ENCODE measurements at places on chromosomes 3 and 15.

- H3K27me3 ChIP-seq: peaks cover 14% of the 10 kb centered on the region
- peaks cover 27% of the 10 kb centered on the region for H3K4me1 ChIP-seq
- H3K36me3 ChIP-seq: no peaks in the 10 kb centered on the region
Observed at GRCh38 chr3:124032311-124032880, 40.5 kb upstream of the ROPN1 start.

GRCh38 chr3:142884531-142884930 is 4.4 kb downstream of the PCOLCE2 start:
- H3K36me3 ChIP-seq: no peaks in the 10 kb centered on the region
- no peak for DNase-seq
- peak overlapping the region; percentile 59 for H3K27ac ChIP-seq
- no peak overlapping the region for H3K4me3 ChIP-seq
- H3K4me1 ChIP-seq: peaks cover 9% of the 10 kb centered on the region

- no peak within 1 kb of the TSS for H3K27ac ChIP-seq
- peaks cover 9% of the 10 kb centered on the region for H3K4me1 ChIP-seq
- DNase-seq: no peak
- H3K27me3 ChIP-seq: peaks cover 60% of the 10 kb centered on the region
- peaks cover 21% of the 10 kb centered on the region for H3K36me3 ChIP-seq
Observed at GRCh38 chr15:72197460-72198355, at the start of gene GRAMD2A. TSS of gene GRAMD2A (minus strand) at chr15:72197787.

DNA sequence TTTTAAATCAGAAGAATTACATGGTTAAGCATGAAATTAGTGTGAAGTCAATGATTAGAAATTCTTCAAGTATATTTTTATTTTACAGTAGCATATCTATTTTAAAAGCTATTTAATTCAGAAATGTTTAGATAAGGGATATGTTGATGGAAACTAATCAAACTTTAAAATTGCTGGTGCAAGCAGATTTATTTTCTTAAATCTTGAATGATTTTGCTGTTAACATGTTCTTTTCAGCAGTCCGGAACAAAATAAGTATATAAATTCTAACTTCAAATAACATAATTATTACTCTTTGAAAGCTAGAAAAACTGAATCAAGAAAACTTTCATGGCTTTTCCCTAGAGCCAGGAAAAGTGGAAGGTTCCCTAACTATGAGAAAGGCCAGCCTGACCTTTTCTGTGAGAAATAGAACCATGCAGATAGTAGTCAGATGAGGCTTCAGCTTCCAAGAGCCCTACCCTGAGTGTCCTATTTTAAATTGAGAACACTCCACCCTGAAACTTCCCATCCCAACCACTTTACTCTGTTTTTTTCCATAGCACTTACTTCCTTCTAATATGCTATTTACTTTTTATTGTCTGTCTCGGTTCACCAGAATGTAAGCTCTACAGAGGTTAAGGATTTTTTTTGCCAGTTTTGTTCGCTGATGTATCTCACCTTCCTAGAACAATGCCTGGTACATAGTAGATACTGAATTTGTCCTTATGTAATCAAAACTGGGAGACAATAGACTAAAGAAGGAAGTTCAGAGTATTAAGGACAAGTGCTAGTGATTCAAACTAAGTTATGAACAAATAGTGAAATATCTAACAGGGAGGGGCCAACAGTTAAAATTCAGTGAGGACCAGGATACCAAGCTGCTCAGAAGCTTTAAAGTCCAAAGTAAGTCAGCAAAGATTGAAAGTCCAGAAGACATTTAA is 66.8 kb downstream of the CD200R1L start:
- no peaks in the 10 kb centered on the region for H3K27me3 ChIP-seq
- H3K36me3 ChIP-seq: no peaks in the 10 kb centered on the region
- H3K4me3 ChIP-seq: no peak overlapping the region
- no peak for DNase-seq
- no peaks in the 10 kb centered on the region for H3K4me1 ChIP-seq
- no peak overlapping the region for H3K27ac ChIP-seq

- H3K27ac ChIP-seq: no peak overlapping the region
- H3K4me3 ChIP-seq: no peak overlapping the region
- no peaks in the 10 kb centered on the region for H3K27me3 ChIP-seq
- DNase-seq: no peak
Observed at GRCh38 chr15:91912336-91912735, 58.8 kb downstream of the SLCO3A1 start.

DNA sequence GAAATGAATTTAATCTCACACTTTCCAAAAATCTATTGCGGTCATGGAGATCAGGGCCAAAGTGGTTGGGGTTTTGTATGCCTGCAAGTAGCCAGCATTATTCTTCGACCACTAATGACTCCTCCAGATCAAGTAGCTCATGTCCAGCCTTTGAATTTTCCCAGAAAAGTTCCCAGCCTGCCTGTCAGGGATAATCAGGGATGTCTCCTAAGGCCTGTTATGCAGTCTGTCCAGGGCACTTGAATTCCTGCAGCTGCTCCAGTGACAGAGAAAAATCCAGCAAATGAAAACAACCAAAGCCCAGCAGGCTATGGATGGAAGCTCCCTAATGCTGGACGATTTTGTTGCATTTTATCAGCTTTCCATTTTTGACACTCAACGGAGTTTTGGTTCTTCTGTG is 215.4 kb downstream of the ADAMTSL3 start:
- H3K4me3 ChIP-seq: no peak overlapping the region
- no peak for DNase-seq
- H3K27me3 ChIP-seq: no peaks in the 10 kb centered on the region
- no peak overlapping the region for H3K27ac ChIP-seq
- H3K36me3 ChIP-seq: no peaks in the 10 kb centered on the region

DNA sequence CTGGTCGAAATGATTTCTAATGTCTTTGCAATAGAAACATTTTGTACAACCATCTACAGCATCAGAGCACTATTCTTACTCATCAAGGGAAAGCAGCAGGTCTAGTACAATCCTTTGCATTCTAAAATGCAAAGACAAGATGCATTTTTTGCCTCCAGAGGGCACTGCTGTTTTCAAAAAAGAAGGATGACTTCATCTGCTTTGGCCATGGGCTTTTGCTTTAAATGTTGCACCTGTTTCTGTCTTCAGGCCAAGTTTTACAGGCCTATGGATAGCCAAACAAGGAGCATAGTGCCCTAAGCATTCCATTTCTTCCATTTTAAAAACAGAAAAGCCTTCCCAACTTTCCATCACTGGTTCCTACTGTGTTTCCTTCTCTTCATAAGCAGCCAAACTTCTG is 3.4 kb downstream of the PARP9 start:
- H3K4me1 ChIP-seq: peaks cover 13% of the 10 kb centered on the region
- peak; percentile 41 for DNase-seq
- H3K36me3 ChIP-seq: no peaks in the 10 kb centered on the region
- H3K27ac ChIP-seq: peak overlapping the region; percentile 30
- H3K27me3 ChIP-seq: no peaks in the 10 kb centered on the region
- H3K4me3 ChIP-seq: peak overlapping the region; percentile 70

DNA sequence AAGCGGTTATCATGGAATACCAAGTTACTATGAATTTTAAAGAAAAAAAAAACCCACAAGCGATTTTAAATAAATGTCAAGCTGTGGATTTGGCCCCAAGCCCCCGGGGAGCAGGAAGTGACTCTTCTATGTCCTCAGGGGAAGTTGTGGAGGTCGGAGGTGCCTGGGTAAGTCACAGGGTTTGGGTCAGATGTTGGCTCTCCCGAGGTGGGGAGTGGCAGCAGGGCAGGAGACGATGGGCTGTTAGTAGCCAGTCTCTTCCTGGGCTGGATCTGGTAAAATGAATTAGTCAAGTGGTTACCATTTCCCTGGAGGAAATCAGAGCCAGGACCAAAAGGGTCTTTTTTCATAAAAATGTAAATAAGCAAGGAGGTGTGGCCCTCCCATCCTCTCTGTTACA is 316.7 kb downstream of the TLE3 start:
- H3K4me1 ChIP-seq: peaks cover 28% of the 10 kb centered on the region
- DNase-seq: no peak
- H3K36me3 ChIP-seq: no peaks in the 10 kb centered on the region
- H3K27me3 ChIP-seq: peaks cover 7% of the 10 kb centered on the region

DNA sequence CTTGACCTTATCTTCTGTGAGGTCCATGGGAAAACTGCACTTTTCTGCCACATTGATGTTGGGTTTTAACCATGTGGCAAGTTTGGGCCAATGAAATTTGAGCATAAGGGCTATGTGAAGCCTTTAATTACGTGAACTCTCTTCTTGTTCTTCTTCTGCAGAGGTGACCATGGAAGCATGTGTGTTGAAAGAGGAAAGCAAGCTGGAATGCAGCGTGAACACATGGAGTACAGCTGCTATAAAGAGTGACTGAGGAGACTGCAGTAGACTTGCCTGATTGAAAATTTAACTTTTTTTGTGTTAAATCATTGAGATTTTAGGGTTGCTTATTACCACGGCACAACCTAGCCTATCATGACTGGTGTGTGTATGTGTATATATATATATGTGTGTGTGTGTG is 347.3 kb downstream of the ZIC1 start:
- no peaks in the 10 kb centered on the region for H3K27me3 ChIP-seq
- H3K36me3 ChIP-seq: no peaks in the 10 kb centered on the region
- no peak overlapping the region for H3K4me3 ChIP-seq
- DNase-seq: no peak

GRCh38 chr3:191303596-191303995 is 25.6 kb upstream of the CCDC50 start:
- H3K4me1 ChIP-seq: peaks cover 13% of the 10 kb centered on the region
- no peak overlapping the region for H3K4me3 ChIP-seq
- no peaks in the 10 kb centered on the region for H3K36me3 ChIP-seq
- H3K27me3 ChIP-seq: no peaks in the 10 kb centered on the region
- no peak for DNase-seq

DNA sequence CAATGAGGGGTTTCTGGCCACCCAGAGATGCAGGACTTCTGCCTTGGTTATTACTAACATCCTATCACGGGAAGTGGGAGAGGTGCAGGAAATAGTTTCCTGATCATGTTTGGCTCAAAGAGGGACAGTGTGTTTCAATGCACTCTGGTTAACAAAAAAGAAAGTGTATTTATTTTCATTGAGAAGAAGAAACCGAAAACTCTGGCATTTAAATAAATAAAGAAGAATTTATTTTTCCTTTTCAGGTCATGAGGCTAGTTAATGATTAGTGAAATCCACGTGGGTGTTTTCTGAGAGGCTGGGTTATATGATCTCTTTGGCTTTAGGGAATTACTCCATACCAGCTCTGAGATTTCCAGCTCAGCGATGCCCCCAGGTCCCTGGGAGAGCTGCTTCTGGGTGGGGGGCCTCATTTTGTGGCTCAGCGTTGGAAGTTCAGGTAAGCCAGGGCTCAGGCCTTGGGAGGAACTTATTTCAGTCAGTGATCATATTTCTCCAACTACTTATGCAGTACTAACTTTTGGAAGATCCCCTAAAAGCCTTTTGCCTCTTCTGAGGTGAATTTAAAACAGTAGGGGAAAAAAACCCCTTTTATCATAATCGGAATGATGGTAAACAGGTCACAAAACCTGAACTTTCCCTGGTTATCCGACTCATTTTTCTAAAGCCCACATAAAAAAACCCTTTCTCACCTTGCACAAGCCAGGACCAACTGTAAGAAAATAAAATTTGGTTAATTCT is at the start of gene PLA1A:
Gene PLA1A, plus strand, starts transcription at position 338 of the 741 bp plus-strand sequence. Its CDS starts 29 bp downstream, at position 367.
- H3K4me3 ChIP-seq: no peak within 1 kb of the TSS
- no peak for DNase-seq
- no peaks in the 10 kb centered on the region for H3K27me3 ChIP-seq
- H3K4me1 ChIP-seq: no peaks in the 10 kb centered on the region
- H3K36me3 ChIP-seq: no peaks in the 10 kb centered on the region
- H3K27ac ChIP-seq: no peak within 1 kb of the TSS

- H3K4me1 ChIP-seq: peaks cover 6% of the 10 kb centered on the region
- peak overlapping the region; percentile 88 for H3K4me3 ChIP-seq
- H3K27me3 ChIP-seq: no peaks in the 10 kb centered on the region
- DNase-seq: no peak
- H3K36me3 ChIP-seq: peaks cover 5% of the 10 kb centered on the region
Observed at GRCh38 chr3:48502121-48502520, 1.9 kb downstream of the SHISA5 start.

DNA sequence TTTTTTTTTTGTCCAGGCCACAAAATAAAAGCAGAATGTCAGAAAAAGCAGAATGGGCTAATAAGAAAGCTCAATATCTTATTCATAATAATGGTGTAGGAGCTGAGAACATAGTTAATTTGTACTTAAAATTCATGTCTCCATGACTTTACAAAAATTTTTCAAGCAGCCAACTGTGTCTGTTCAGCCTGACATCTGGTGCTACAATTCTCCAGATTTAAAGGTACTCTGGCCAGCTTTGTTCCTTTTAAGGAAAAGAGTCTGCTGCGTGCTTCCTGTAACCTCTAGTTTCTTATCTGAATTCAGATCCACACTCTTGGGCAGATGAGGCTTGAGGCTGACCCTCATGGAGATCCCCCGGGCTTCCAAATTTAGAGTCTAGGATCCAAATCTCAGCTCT is 8.7 kb upstream of the RFX7 start:
- no peaks in the 10 kb centered on the region for H3K36me3 ChIP-seq
- peaks cover 3% of the 10 kb centered on the region for H3K27me3 ChIP-seq
- H3K27ac ChIP-seq: no peak overlapping the region

DNA sequence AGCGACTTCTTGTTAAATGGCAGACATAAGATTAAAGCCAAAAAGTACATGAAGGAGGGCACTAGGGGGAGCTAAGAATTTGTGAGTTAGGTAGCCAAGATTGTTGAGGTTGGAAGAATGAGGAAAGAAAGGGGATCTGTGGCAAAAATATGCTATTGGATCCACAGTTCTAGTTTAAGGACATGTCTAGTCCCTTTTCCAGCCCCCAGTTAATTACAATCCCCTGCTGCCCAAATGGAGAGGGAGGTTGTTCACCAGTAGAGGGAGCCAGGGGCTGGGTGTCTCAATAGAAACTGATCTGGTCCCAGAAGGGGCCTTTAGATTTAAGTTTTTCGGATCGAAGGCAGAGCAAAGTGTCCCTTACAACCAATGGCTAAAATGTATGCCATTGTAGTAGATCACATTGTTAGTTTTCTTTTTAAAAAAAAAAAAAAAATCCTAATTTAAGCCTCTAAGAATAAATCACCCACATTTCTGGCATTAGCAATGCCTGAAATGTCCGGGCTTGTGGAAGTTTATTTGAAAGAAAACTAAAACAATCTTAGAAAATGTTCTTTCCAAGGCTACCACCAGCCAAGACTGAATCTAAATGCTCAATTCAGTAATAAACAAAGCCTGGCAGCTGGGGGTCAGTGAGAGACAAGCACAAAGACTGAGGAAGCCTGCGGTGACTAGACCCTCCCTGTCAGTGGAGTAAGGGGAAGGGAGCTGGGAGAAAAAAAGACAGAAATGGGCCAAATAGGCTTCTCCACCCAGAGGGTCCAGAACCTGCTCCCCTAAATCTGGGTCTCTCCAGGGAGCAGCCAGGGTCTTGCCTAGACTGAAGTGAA is 7.1 kb downstream of the COL8A1 start:
- peaks cover 22% of the 10 kb centered on the region for H3K27me3 ChIP-seq
- H3K4me3 ChIP-seq: no peak overlapping the region
- H3K36me3 ChIP-seq: no peaks in the 10 kb centered on the region
- H3K27ac ChIP-seq: no peak overlapping the region

DNA sequence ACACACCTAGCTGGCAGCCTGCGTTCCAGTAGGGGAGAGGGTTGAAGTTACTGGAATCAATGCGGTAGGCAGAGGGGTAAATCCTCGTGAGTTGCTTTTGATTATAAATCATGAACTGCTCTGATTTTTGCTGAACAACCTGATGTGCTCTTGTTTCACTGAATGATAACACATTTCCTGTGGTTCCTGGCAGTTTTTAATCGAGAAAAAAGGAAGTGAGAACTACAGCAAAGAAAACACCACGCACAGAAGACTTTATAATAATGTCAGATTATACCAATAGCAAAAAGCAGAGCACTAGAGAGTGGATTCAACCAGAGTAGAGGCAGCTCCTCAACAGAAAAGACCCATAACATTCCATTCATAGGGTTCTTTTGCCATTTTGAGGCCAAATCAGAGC is 200.8 kb upstream of the STRIT1 start:
- H3K4me3 ChIP-seq: no peak overlapping the region
- peaks cover 18% of the 10 kb centered on the region for H3K36me3 ChIP-seq
- no peak for DNase-seq
